ENCODE measurements at places on chromosomes 13 and 19.

DNA sequence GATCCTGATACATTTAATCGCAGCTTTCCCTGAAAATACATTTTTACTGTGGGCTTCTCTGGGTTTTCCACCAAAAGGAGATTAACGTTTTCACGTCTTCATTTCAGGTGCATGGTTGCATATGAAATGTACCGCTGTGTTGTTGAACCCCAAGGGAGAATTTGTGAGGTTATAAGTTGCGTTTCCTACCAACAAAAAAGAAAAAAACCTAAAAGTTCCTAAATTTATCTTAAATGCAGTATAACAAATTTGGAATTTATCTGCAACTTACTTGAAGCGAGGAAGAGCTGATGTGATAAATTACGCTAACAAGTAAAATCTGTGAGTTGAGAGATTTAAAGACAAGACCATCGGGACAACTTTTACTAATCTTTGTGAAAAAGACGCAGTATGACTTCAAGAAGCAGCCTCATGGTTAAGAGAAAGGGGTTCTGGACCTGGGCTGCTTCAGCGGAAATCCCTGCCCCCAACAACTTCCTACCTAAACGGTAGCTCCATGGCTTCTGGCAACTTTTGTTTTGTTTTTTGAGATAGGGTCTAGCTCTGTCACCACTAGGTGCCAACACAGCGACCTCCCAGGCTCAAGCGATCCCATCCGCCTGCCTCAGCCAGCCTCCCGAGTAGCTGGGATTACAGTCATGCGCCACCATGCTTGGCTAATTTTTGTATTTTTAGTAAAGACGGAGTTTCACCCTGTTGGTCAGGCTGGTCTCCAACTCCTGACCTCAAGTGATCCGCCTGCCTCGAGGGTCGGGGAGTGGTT, 958 bp upstream of the OBI1 start:
- DNase-seq, result peak; percentile 23

DNA sequence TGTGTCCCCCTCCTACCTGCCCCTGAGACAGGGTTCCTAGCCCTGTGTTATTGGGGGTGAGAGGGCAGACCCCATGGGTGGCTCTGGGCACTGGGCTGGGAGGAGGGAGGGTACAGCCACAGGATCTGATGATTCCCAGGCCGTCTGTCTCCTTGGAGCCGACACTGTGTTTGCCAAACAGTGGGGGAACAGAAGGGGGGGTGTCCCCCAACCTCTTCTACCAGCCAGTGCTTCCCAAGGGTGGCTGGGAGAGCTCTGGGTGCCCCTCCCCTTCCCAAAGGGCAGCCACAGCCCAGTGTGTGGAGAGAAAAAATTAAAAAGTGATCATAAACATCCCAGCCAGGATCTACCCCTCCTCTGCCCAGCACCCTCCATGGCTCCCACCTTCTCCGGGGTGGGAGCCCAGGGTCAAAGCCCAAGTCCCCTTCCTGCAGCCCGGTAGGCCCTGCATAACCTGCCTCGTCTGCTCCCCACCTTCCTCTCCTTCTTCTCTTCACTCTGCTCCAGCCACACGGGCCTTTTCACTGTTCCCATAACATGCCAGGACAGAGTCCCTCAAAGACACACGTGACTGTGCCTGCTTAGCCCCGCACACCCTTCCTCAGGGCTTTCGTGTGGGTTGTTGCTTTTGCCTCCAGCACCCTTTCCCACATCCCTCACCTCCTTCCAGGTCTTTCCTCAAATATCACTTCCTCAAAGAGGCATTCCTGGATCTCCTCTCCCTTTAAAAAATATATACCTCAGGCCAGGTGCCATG, 1.4 kb upstream of the PLIN4 start:
- no peak for DNase-seq

DNA sequence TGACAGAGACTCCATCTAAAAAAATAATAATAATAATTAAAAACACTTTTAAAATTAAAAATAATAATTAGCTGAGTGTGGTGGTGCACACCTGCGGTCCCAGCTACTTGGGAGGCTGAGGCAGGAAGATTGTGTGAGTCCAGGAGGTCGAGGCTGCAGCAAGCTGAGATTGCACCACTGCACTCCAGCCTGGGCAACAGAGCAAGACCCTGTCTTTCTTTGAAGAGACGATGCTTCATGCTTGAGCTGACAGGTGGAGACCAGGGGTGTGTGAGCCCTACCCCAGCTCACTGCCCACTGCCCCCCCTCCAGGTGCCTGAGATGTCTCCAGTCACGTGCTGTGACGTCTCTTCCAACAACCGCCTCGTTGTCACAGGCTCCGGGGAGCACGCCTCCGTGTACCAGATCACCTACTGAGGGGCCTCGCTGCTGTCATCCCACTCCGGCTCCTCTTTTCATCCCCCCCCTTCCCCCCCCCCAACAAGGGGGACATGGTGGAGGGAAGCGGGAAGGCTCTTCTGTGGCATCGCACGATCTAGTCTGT, 17.3 kb downstream of the TLE6 start:
- no peak for DNase-seq

DNA sequence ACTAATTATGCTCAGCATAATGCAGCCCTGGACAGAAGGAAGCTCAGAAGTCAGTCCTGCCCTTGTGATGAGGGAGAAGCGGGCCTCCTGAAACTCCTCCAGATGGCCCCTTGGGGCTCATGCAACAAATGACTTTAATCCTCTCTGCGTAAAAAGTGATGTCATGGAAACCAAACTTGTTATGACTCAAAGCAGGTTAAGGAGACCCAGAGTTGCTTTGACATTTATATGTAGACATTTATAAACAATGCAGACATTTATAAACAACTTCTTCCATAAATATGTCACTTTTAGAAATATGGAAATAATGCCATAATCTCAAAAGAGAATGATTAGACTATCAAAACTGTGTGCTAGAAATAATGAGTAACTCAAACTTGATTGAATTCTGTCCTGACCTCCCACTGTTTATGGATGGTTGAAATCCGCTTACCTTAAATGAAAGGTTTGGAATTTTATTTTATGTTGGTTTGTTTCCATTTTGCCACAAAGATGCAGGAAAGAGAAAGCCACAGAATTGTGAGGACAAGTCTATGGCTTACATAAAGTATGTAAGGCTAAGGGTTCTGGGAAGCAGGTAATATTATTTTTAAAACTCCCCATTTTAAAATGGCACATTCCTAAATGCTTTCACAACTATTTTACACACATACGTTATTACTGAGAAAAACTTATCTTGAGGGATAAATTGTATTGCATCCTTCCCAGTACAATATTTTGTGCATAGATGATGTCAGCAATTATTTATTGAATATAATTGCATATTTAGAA, 73.7 kb downstream of the CYSLTR2 start:
- no peak for DNase-seq

DNA sequence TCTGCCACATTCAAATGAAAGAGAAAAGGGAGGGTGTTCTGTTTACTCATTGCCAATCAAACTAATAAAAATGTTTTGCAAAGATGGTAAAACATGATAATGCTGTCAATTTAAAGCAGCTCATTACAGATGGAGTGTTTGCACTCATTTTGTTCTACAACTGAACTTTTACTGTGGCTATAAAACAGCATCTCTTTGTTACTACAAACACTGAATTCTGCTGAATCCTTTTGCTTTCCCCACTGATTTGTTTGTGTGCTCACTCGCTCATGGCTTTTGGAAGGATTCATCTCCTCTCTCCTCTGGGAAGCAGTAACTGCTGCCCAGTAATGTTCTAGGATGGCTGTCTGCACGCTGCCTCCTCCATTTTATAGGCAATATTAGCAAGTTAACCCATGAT, 434.5 kb downstream of the PCDH9 start:
- DNase-seq, result no peak

- DNase-seq, result peak; percentile 36
Observed at GRCh38 chr13:19567820-19568534, 6.6 kb upstream of the TPTE2 start.

DNA sequence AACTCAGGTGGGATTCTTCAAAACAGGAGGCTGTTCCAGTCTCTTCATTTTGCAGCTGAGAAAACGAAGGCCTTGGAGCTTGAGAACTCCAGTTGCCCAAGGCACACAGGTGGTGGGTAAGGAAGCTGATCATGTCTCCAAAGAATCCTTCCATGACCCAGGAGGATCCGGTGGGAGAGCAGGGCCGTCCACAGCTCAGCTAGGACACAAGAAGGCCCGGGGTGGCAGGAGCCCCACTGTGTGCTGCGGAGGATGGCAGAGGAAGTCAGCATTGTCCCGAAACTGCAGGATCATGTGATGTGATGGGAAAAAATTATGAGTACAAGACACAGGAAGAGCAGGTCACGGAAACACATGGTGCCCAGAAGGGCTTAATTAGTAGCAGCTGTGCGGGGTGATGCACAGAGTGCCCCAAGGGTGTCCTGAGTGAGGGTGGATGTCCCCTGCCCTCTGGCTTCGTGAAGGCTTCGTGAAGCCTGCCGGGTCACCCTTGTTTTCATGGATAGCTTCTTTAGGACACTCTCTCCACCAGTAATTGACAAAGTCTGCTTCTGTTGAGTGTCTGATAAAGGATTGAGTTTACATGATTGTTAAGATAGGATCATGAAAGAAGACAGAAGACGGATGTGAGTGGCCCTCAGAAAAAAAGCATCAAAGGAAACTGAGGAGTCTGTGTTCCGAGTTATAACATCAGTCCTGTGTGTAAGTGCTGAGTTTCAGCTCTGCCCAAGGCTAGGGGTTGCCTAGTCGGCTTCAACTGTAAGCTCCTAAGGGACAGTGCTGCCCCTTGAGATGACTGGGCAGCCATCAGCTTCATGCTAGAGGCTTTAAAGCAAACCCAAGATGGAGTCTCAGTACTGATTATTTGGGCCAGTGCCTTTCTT, 33.8 kb upstream of the SACS start:
- no peak for DNase-seq

DNA sequence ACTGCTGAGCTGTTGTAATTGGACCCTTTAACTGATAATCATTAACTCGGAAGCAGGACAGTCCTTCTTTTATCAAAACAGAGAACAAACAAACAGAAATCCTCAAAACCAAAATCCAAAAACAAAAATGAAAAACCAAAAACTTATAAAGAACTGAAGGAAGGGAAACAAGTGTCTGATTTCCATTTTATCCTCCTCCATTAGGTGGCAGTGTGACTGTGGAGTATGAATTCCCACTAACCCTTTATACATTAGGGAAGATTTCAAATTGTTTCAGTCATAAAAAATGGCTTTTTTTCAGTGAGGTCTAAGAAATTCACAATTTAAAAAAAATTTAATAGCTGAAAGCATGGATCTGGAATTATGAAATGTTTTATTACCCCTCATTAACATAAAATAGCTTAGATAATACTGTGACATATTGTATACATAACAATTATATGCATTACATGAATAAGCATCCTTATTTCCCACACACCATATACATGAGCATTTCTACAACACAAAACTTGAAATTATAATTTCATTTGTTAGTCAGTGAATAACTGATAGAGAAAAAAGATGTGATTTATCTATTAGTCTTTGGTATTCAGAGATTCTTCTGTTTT, 1074.3 kb upstream of the PCDH9 start:
- DNase-seq, result peak; percentile 17

- no peak for DNase-seq
Observed at GRCh38 chr13:19657872-19658591, 24.6 kb downstream of the MPHOSPH8 start.

DNA sequence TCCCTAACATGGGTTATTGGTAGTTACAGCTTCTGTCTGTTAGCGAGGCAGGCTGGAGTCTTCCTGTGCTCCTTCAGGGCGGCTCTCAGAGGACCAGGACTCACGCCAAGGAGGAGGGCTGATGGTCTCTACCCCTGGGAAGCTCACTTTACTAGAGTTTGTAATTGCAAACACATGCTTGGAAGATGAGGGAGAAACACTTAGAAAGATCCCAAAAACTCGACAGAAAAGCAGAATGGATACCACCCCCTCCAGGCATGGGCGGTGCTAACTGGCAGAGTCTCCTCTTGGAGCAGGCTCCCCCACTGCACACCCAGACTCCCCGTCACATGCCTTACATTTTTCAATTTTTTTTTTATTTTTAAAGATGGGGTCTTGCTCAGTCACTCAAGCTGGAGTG, 62.0 kb downstream of the PARP4 start:
- DNase-seq, result no peak

DNA sequence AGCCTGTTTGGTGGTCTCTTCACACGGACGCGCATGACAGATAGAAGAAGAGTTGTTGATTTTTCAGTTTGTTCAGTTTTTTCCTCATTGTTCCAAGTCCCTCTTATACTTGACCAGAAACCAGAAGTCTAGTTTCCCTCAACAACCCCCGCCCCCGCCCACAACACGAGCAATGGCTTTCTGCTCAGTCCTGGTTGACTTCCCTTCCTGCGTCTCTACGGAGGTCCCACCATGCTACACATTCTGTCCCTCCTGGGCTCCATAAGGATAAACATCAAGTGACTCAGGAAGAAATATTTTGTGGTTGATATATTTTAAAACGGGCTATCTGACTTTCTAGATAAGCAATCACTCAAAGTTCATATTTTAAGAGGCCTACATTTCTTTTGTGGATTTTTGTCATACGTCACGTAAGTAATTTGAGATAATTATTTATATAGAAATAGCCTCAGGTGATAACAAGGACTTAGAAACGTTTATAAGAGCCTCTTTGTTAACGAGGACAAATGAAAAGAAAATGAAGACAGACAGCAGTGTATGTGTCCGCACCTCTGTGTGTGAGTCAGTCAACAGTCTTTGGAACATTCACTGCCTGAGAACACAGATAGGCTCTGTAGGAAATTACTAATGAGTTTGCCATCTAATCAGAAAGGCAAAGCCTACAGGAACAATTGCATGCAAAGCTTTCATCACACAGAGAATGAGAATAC, 214.4 kb downstream of the RAP2A start:
- DNase-seq, result no peak

- DNase-seq, result no peak
Observed at GRCh38 chr19:28985201-28985600, 227.8 kb downstream of the UQCRFS1 start.
